ENCODE measurements at places on chromosomes 7 and 10. TPM values are rescaled to one million over a fixed set of nuclear protein-coding genes. Genes with fewer than 3 reads are reported as not detected.
A peak's percentile ranks its signal among the peaks of the same experiment; 100 is the strongest.

- no peak overlapping the region for H3K4me3 ChIP-seq
- no peak for DNase-seq
- peaks cover 3% of the 10 kb centered on the region for H3K36me3 ChIP-seq
- H3K4me1 ChIP-seq: no peaks in the 10 kb centered on the region
- no peaks in the 10 kb centered on the region for H3K27me3 ChIP-seq
Observed at GRCh38 chr10:126851414-126852108, 53.7 kb upstream of the DOCK1 start.

- no peak overlapping the region for H3K27ac ChIP-seq
- H3K4me3 ChIP-seq: no peak overlapping the region
- no peaks in the 10 kb centered on the region for H3K36me3 ChIP-seq
- H3K27me3 ChIP-seq: no peaks in the 10 kb centered on the region
- peaks cover 6% of the 10 kb centered on the region for H3K4me1 ChIP-seq
- DNase-seq: no peak
Observed at GRCh38 chr7:140667476-140667875, 5.3 kb upstream of the ADCK2 start.

- no peaks in the 10 kb centered on the region for H3K27me3 ChIP-seq
- peaks cover 28% of the 10 kb centered on the region for H3K4me1 ChIP-seq
- H3K36me3 ChIP-seq: peaks cover 17% of the 10 kb centered on the region
- no peak overlapping the region for H3K27ac ChIP-seq
Observed at GRCh38 chr7:17915796-17916195, 24.5 kb downstream of the SNX13 start.

- no peak for DNase-seq
- no peak overlapping the region for H3K4me3 ChIP-seq
- H3K36me3 ChIP-seq: no peaks in the 10 kb centered on the region
- H3K27ac ChIP-seq: no peak overlapping the region
- no peaks in the 10 kb centered on the region for H3K4me1 ChIP-seq
Observed at GRCh38 chr7:31432176-31432575, 81.7 kb upstream of the ITPRID1 start.

DNA sequence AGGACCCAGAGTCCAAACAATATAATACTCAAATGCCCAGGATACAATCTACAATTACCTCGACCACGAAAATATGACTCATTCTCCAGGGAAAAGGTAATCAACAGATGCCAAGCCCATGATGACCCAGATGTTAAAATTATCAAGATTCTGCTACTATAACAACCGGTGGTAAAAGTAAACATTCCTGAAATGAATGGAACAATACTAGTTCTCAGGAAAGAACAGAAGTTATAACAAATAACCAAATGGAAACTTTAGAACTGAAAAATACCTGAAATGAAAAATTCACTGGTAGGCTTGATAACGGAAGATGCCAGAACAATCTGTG is 34.1 kb upstream of the GUSB start:
- H3K27me3 ChIP-seq: no peaks in the 10 kb centered on the region
- DNase-seq: no peak
- H3K36me3 ChIP-seq: no peaks in the 10 kb centered on the region
- no peak overlapping the region for H3K4me3 ChIP-seq
- no peaks in the 10 kb centered on the region for H3K4me1 ChIP-seq

DNA sequence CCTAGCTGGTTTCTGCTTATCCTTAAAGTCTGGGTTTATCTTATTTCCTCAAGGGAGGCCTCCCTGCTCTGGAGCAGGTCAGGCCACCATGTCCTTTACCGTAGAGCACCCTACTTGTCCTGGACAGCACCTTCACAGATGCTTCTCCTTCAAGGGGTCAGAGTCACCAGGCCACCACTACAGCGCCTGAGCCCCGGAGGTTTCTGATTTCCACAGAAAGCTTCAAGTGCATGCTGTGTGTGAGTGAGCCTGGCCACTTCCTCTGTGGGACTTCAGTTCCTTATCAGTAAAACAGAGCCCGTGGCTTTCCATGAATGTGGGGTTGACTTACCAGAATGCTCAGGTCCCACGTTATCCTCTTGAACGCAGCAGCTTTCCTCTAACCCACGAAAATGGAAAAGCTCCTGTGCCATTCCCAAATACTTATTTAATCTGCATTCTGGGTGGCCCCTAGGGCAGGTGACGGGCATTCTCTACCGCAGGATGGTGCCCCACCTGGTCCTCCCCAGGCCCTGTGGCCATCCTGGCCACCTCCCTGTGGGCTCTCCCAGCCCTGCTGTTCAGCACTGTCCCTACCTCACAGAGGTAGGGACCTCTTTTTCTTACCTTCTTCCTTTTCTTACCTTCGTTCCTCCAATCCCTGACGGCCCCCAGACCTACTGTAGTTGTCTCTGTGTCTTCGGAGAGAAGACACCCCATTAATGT is 1.4 kb upstream of the DOCK1 start:
- no peak for DNase-seq
- H3K36me3 ChIP-seq: no peaks in the 10 kb centered on the region
- H3K4me3 ChIP-seq: no peak overlapping the region
- H3K4me1 ChIP-seq: peaks cover 6% of the 10 kb centered on the region

RBAK gene
- 6.5 TPM for total RNA-seq

DNA sequence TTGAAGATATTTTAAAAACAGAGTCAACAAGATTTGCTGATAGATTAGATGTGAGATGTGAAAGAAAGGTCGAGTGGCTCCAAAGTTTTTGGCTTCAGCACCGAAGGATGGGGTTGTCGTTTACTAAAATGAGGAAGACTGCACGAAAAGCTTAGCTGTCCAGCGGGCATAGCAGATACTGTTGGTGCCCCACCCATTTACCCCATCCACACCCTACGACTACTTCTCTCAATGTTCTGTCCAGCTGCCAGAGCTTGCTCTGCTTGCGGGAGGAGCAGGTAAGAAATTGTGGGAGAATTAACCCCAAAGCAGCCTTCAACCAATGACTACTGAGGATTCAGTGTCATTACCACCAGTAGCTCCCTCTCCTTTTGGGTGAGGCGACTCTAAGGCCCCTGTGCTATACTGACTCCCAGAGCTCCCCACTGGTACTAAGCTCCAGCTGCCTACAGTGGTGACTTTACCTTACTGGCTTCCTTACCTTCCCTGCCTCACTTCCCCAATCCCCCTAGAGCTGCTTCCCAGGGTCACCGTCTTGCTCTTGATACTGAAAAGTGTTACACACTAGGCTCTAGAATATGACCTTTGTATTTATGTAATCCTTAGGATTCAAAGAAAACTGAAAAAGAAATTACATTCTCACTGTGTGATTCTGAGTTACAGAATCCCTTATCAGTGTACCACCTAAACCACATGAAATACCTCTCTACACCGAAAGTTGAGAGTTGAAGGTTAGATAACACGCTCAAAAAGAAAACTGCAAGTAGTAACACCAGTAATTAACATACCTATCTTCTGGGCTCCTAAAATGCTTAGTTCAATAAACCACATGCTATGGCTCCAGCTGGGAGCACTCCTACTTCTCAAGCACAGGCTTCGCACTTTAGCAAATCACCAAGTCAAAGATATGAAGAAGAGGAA is 22.3 kb downstream of the CACUL1 start:
- no peak for DNase-seq
- no peaks in the 10 kb centered on the region for H3K36me3 ChIP-seq
- no peak overlapping the region for H3K27ac ChIP-seq
- no peaks in the 10 kb centered on the region for H3K27me3 ChIP-seq
- H3K4me3 ChIP-seq: no peak overlapping the region
- H3K4me1 ChIP-seq: peaks cover 75% of the 10 kb centered on the region

CCDC172 gene
- not detected for total RNA-seq

DNAJC12 gene
- total RNA-seq: 13.2 TPM

IRF5 gene
- total RNA-seq: 1.4 TPM

DNA sequence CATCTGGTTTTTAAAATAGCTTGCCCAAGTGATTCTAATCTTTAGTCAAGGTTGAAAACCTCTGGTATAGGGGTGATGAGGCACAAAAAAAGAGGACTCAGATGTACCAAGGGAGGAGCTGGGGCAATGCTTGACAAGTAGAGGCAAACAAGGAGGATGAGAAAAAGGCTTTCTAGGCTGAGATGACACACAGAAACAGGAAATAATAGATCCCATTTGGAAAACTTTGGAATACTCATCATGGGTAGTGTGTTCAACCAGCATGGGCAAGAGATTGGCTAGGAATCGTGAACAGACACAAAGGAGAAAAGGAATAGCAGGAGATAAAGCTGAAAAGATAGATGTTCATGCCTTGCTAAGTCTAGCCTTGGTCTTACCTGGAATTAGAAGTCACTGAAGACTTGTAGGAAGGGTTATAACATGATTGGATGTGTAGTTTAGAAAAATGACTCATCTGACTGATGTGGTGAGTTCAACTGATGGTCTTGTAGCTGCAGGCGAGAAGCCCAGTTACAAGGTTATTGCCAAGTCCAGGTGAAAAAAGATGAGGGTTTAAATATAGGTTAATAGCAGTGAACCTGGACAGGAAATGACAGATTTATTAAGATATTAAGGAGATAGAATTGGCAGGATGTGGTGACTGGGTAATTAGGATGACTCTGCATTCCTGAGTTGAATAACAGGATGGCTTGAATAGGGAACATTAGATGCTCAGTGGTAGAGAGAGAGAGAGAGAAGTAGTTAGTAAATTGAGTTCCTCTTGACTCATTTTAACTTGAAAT is 214.0 kb upstream of the LRGUK start:
- no peaks in the 10 kb centered on the region for H3K27me3 ChIP-seq
- DNase-seq: no peak
- H3K4me3 ChIP-seq: no peak overlapping the region
- H3K36me3 ChIP-seq: peaks cover 24% of the 10 kb centered on the region
- peaks cover 2% of the 10 kb centered on the region for H3K4me1 ChIP-seq

GRCh38 chr7:99125505-99125865 is 18.4 kb downstream of the SMURF1 start:
- DNase-seq: no peak
- peaks cover 39% of the 10 kb centered on the region for H3K4me1 ChIP-seq
- no peak overlapping the region for H3K4me3 ChIP-seq
- no peaks in the 10 kb centered on the region for H3K36me3 ChIP-seq

DNA sequence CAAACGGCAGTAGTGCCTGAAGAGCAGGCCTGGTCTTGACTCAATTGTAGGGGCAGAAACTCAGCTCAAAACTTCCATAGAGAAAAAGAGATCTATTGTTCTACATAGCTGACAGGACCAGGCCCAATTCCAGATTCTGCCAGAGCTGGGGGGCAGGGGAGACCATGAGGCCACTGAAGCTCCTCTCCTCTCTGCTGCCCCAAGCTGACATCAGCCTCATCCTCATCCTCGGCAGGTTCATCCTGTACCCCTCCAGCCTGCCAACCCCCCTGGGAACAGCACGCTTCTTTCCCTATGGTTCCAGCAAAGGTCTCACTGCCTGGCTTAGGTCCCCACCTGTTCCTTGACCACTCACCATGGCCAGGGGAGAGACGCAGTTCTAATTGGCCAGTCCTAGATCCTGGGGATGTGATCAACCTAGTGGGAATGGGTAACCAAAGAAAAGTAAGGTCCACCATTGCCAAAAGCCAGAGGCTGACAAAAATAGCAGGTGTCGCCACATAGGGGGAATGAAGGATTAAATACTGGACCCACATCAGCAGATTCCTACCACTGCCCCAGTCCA is 42.9 kb downstream of the CCDC3 start:
- DNase-seq: no peak
- H3K27ac ChIP-seq: no peak overlapping the region

DNA sequence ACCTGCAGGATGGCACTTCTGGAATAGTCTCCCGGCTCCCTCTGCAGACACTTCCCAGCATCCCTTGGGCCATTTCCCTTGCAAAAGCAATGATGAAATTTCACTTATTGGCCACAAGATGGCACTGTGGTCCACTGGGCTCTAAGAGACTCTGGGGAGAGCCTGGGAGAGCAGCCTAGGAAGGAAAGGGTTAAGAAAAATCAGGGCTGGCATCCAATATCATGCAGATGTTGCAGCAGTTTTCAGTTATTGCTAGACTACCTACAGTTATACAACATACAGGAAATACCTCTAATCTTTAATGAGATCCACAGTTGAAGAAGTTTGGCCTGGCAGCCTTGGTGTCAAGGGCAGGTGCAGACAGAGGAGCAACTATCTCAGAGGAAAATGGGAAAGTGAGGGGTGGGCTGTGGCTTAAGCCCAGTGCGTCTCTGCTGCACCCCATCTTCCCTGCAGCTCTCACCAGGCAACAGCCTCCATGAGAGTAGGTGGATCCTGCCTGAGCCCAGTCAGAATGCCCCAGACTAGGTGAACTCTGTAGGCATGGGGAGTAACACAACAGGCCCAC is 100.2 kb upstream of the PRSS58 start:
- DNase-seq: peak; percentile 59
- peak overlapping the region; percentile 29 for H3K4me3 ChIP-seq
- H3K27me3 ChIP-seq: no peaks in the 10 kb centered on the region
- no peak overlapping the region for H3K27ac ChIP-seq
- peaks cover 38% of the 10 kb centered on the region for H3K4me1 ChIP-seq

DNA sequence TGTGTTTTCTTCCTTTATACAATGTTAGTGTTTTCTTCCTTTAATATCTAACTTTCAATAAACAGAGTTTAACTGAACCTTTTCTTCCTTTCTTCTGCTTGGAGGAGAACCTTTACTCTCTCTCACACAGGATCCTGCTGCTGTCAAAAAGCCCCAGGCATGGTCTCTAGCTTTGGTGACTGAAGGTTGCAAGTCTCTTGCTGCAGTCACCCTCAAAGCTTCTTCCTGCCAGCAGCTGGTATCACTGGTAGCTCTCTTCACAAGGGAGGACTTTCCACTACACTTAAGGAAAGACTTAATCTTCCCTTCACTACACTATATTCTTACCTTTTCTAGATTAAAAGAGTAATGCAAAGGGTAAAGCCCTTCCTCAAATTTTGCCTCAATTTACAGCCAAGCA is 153.4 kb downstream of the SGMS1 start:
- H3K4me3 ChIP-seq: no peak overlapping the region
- peak; percentile 15 for DNase-seq
- peaks cover 4% of the 10 kb centered on the region for H3K36me3 ChIP-seq
- H3K27ac ChIP-seq: no peak overlapping the region

- no peaks in the 10 kb centered on the region for H3K4me1 ChIP-seq
- H3K36me3 ChIP-seq: no peaks in the 10 kb centered on the region
Observed at GRCh38 chr7:35565927-35566326, 129.0 kb downstream of the HERPUD2 start.

GRCh38 chr7:152571068-152571467 is 104.9 kb downstream of the XRCC2 start:
- H3K36me3 ChIP-seq: no peaks in the 10 kb centered on the region
- DNase-seq: no peak
- peaks cover 2% of the 10 kb centered on the region for H3K4me1 ChIP-seq
- peaks cover 2% of the 10 kb centered on the region for H3K27me3 ChIP-seq
- H3K27ac ChIP-seq: no peak overlapping the region
